ENCODE measurements at places on chromosomes 5 and 9. TPM values are rescaled to one million over a fixed set of nuclear protein-coding genes. Genes with fewer than 3 reads are reported as not detected.

DNA sequence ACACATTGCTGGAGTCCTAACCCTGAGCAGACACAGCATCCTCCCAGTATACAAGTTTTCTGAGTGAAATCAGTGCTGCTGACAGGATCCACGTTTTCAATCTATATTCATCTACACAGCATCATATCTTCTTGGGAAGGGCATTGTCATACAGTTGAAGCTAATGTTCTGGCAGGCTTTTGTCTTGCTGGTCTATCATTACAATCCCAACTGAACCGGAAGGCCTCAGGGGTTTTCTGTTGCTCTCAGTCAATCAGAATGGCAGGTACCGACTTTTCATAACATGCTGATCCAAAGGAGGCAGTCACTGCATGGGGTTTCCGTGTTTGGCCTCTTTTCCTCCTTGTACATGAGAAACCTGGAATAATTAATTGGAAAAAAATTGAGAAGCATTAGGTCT, 2118.8 kb upstream of the WWC1 start:
- H3K4me1 ChIP-seq = no peaks in the 10 kb centered on the region
- no peaks in the 10 kb centered on the region for H3K36me3 ChIP-seq
- H3K4me3 ChIP-seq = no peak overlapping the region
- H3K27ac ChIP-seq = no peak overlapping the region
- H3K27me3 ChIP-seq = no peaks in the 10 kb centered on the region
- DNase-seq = no peak

DNA sequence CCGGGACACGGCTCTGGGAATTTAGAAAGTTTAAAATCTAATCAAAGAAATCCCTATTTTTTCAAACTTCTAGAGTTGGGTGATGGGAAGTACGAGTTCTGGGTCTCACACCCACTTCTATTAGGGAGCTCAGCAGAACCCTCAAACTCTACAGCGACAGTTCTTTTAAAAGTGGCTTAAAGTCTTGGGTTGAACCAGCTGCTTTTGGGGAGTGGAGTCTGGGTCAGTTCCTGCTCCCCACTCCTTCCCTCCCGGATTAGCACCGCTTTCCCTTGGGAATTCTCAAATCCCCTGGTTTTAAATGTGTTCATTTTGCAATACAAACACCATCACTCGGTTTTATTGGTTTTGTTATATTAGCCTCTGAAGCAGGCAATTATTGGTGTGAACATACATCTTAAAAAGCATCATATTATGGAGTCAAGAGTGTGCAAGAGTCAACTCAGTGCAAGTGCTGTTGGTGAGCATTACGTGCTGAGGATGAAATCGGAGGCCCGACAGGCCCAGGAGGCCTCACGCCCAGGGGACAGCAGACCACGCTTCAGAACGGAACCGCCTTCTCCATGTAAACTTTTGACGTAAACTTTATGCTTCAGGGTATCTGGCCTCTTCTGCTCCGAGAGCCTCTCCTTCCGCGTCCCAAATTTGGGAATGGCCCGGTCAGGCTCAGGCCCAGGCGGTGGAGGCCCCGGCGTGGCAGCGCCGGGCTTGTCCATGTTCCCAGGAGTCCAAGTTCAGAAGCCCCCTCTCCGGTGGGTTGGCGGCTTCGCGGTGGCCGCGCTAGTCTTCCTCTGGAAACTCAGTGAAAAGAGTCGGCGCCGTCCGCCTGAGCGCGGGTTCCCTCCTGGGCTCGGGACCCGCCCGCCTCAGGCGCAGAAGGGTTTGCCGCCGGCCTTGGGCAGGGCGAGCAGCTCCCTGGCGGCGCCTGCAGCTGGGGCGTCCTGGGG, 5.3 kb downstream of the IRX4 start:
- H3K36me3 ChIP-seq = no peaks in the 10 kb centered on the region
- H3K27ac ChIP-seq = no peak overlapping the region

GRCh38 chr5:11527652-11528349, 376.4 kb downstream of the CTNND2 start:
- H3K4me1 ChIP-seq = no peaks in the 10 kb centered on the region
- no peak overlapping the region for H3K27ac ChIP-seq
- H3K27me3 ChIP-seq = no peaks in the 10 kb centered on the region
- H3K36me3 ChIP-seq = no peaks in the 10 kb centered on the region
- H3K4me3 ChIP-seq = no peak overlapping the region
- no peak for DNase-seq

The TNC gene
- not detected for total RNA-seq

DNA sequence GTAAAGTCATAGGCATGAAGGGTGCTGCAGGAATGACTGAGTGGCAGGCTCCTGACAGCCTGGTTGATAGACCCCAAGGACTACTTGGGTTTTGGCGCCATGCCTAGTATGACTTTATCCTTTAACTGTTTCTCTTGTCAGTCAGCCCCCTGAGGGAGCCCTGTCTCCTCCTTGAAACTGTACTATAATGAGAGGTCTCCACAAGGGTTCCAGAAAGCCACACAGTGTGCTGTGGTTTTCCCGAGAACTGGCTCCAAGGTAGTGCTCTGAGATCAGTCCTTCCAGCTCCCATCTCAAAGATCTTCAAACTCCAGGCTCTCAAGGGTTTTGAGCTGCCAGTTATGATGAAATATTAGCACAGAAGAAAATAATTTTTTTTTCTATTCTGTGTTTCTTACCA, 26.7 kb upstream of the TNC start:
- H3K4me1 ChIP-seq = no peaks in the 10 kb centered on the region
- no peaks in the 10 kb centered on the region for H3K27me3 ChIP-seq
- H3K27ac ChIP-seq = no peak overlapping the region
- DNase-seq = no peak
- no peak overlapping the region for H3K4me3 ChIP-seq

The LCN10 gene
- not detected for total RNA-seq

GRCh38 chr9:71793386-71794105, 25.2 kb upstream of the CEMIP2 start:
- no peak for DNase-seq
- H3K27me3 ChIP-seq = no peaks in the 10 kb centered on the region
- H3K4me1 ChIP-seq = peaks cover 28% of the 10 kb centered on the region
- no peaks in the 10 kb centered on the region for H3K36me3 ChIP-seq
- H3K4me3 ChIP-seq = no peak overlapping the region

GRCh38 chr5:143121135-143121475, 282.4 kb downstream of the NR3C1 start:
- H3K4me1 ChIP-seq = peaks cover 11% of the 10 kb centered on the region
- H3K27me3 ChIP-seq = no peaks in the 10 kb centered on the region
- H3K4me3 ChIP-seq = no peak overlapping the region
- DNase-seq = peak; percentile 17

DNA sequence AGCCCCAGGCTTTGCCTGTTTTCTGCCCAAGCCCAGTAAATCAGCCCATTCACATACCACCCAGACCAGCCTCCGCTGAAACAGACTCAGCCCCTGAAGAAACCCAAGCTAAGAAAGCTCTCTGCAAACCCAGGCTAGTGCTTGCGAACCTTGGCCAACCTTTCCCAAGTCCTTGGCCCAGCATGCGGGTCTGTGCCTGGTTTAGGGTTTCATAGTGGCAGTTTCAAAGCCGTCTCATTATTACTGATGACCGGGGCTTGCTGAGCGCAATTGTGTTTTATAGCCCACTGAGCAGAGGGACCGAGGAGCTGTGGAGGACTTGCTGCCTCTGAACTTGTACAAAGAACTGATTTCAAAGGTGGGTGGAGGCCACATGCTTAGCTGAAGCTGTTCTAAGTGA, 584.3 kb downstream of the BNC2 start:
- no peaks in the 10 kb centered on the region for H3K36me3 ChIP-seq
- no peak for DNase-seq
- no peak overlapping the region for H3K4me3 ChIP-seq
- no peaks in the 10 kb centered on the region for H3K4me1 ChIP-seq

DNA sequence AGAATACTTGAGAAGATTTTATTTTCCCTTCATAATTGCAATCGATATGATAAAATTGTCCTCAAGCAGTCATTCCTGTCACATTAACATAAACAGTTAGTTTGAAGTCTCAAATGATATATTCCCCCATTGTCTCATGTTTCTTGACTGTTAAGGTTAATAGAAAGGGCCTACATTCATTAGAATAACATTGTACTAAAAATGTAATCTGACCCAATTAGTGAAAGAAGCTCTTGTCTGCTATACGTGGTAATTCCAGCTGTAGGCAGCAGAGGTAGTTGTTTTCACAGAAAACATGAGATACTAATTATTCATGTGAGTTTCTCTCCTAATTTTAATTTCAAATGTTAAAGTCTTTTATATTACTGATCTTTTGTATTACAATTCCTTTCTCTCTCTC, 25.9 kb upstream of the AP3B1 start:
- no peaks in the 10 kb centered on the region for H3K4me1 ChIP-seq
- no peaks in the 10 kb centered on the region for H3K36me3 ChIP-seq
- no peak overlapping the region for H3K27ac ChIP-seq
- peak; percentile 48 for DNase-seq

The ALDOB gene
- not detected for total RNA-seq

GRCh38 chr9:76798527-76798926, 34.3 kb downstream of the PCA3 start:
- H3K27ac ChIP-seq = no peak overlapping the region
- peaks cover 2% of the 10 kb centered on the region for H3K27me3 ChIP-seq
- DNase-seq = no peak
- H3K36me3 ChIP-seq = no peaks in the 10 kb centered on the region
- H3K4me3 ChIP-seq = no peak overlapping the region
- H3K4me1 ChIP-seq = no peaks in the 10 kb centered on the region

- H3K27me3 ChIP-seq = no peaks in the 10 kb centered on the region
- no peak overlapping the region for H3K27ac ChIP-seq
- DNase-seq = no peak
- no peaks in the 10 kb centered on the region for H3K36me3 ChIP-seq
Observed at GRCh38 chr5:157116483-157116954, 7.7 kb upstream of the HAVCR2 start.

- no peak overlapping the region for H3K4me3 ChIP-seq
- no peak overlapping the region for H3K27ac ChIP-seq
- no peaks in the 10 kb centered on the region for H3K36me3 ChIP-seq
- H3K4me1 ChIP-seq = no peaks in the 10 kb centered on the region
Observed at GRCh38 chr5:76831110-76831452, 12.3 kb downstream of the F2RL1 start.

DNA sequence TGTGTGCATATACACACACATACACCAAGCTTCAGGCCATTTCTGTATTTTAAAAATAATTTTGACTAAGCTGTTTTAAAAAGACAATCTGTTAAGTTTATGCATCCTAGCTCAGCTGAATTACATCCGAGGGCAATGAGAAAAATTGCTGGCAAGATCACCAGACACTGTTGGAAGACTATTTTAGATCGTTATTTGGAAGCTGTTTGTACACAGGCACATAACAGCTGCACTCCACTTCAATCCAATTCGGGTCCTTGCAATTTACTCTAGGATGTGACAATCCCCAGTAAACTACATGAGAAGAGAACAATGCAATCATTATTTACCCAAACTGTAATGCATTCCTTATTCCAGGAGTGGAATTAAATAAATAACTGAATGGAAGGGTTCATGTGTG, 79.3 kb upstream of the RASA1 start:
- no peak overlapping the region for H3K4me3 ChIP-seq
- DNase-seq = no peak
- H3K27ac ChIP-seq = no peak overlapping the region

DNA sequence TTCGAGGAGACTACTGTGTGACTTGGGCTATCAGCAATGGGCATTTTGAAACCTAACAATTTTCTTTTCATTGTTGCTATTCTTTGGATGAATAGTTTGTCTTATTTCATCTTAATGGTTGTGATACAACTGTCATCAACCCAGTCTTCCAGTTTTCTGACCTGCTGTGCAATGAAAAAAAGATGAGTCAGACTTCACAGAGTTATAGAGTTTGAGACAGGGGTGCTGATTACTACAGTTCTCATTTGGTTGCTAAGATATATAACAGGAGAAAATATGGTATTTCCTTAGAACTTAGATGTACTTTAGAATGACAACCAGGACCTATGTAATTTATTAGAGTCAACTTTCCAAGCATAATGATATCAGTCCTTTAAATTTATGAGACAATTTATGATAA, 564.4 kb upstream of the NUDT12 start:
- H3K4me1 ChIP-seq = no peaks in the 10 kb centered on the region
- no peak overlapping the region for H3K4me3 ChIP-seq
- H3K36me3 ChIP-seq = no peaks in the 10 kb centered on the region
- H3K27ac ChIP-seq = no peak overlapping the region
- no peak for DNase-seq
- H3K27me3 ChIP-seq = no peaks in the 10 kb centered on the region

- no peaks in the 10 kb centered on the region for H3K4me1 ChIP-seq
- H3K27me3 ChIP-seq = no peaks in the 10 kb centered on the region
- H3K36me3 ChIP-seq = no peaks in the 10 kb centered on the region
- no peak overlapping the region for H3K4me3 ChIP-seq
Observed at GRCh38 chr5:127386557-127386956, 96.0 kb downstream of the MEGF10 start.

GRCh38 chr5:135833961-135834638, 363 bp upstream of the SLC25A48 start:
- H3K4me1 ChIP-seq = no peaks in the 10 kb centered on the region
- no peaks in the 10 kb centered on the region for H3K36me3 ChIP-seq
- H3K4me3 ChIP-seq = no peak overlapping the region
- H3K27ac ChIP-seq = no peak overlapping the region
- no peak for DNase-seq

The RASGEF1C gene
- total RNA-seq = not detected

- no peaks in the 10 kb centered on the region for H3K27me3 ChIP-seq
- no peaks in the 10 kb centered on the region for H3K36me3 ChIP-seq
- no peak overlapping the region for H3K27ac ChIP-seq
- no peaks in the 10 kb centered on the region for H3K4me1 ChIP-seq
- peak; percentile 28 for DNase-seq
Observed at GRCh38 chr5:159419576-159419975, 89.3 kb upstream of the IL12B start.

DNA sequence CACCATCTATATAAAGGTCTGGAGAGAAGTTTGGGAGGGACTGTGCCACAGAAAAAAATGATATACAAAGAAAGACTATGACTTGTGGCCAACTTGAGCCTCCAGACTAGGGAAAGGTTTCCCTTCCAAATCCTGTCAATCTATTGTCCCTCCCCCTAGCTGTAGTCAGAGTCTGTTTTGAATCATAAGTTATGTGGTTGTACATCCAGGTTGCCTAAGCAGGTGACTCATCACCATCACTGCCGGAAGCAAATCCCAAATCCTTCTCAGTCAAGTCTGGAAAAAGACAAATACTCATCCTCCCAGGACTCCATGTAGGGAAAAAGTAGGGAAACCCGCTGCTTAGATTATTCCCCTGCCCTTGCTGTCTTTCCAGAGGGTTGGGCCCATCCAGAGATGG, 235.7 kb downstream of the CDK5RAP2 start:
- H3K4me3 ChIP-seq = no peak overlapping the region
- H3K36me3 ChIP-seq = no peaks in the 10 kb centered on the region
- no peak overlapping the region for H3K27ac ChIP-seq
- no peaks in the 10 kb centered on the region for H3K27me3 ChIP-seq

DNA sequence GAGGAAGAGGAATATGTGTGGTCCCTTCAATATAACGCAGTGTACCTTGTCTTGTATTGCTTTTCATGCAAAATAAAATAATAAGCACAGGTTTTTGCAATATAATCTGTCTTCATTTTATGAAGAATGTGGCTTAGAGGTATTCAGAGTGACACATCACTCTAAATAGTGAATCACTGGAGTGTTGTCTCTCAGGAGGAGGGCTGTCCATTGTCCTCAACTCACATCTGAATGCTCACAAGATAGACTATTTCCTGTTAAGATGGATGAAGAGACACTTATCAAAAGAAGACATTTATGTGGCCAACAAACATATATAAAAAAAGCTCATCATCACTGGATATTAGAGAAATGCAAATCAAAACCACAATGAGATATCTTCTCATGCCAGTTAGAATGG, 1147.5 kb upstream of the C9orf72 start:
- no peaks in the 10 kb centered on the region for H3K36me3 ChIP-seq
- no peak overlapping the region for H3K27ac ChIP-seq
- no peak overlapping the region for H3K4me3 ChIP-seq
- H3K27me3 ChIP-seq = no peaks in the 10 kb centered on the region

All from natural killer cell (primary cell).